ENCODE measurements at places on chromosomes 11 and 22. TPM values are rescaled to one million over a fixed set of nuclear protein-coding genes. Genes with fewer than 3 reads are reported as not detected.

The FXYD2 gene
- total RNA-seq: 13.1 TPM

DNA sequence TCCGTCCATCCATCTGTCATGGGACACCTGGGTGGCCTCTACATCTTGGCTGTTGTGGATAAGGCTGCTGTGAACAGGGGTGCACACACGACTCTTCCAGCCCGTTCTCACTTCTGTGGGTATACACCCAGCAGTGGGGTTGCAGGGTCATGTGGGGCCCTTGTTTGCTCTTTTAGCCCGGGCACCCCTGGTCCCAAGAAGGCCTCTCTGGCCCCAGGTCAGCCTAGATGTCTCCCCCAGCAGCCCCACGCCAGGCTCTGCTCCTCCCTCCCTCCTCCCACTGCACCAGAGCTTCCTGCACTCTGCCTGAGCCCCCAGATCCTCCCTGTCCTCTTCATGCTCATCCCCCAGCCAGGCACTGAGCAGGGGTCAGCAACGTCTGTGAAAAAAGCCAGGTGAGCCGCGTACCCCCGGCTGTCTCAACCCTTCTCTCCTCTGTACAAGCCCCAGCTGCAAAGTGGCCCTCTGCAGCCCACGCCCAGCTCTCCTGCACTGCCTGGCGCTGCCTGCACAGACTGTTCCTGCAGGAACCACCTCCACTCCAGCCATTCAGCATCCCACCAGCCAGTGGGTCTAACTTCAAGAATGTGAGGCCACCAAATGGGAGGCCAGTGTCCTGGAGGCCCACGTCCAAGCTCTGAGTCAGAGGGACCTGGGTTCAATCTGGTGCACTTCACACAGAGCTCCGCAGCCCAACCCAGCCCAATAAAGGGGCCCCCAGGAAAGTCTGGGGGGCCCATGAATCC lies 1508.9 kb downstream of the BRD1 start:
- DNase-seq: no peak

- DNase-seq: peak; percentile 88
These were observed 43.0 kb upstream of the KLHL35 start for GRCh38 chr11:75475767-75476650.

- no peak for DNase-seq
These were observed 55.3 kb downstream of the INSC start for GRCh38 chr11:15169815-15170551.

DNA sequence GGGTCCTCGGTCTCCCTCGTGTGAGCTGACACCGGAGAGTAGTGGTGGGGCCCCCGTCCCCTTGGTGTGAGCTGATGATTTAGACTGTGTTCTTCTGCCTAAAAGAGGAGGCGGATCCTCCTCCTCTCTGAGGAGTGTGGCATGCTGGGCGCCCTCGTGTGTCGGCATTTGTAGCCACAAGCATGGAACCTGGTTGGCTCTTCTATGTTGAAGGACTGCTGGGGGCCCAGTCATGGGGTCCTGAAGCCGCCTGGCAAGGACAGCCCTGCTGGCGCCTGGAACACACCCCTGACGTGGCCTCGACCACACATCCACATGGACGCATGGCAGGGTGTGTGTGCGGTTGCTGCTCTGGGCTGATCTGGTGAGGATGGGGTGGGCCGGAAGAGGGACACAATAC lies 50.2 kb downstream of the AP2A2 start:
- DNase-seq: no peak
